ENCODE measurements at places on chromosomes 1 and 21.

- DNase-seq, result no peak
These were observed 41.5 kb downstream of the TAS1R2 start for GRCh38 chr1:18817795-18818435.

DNA sequence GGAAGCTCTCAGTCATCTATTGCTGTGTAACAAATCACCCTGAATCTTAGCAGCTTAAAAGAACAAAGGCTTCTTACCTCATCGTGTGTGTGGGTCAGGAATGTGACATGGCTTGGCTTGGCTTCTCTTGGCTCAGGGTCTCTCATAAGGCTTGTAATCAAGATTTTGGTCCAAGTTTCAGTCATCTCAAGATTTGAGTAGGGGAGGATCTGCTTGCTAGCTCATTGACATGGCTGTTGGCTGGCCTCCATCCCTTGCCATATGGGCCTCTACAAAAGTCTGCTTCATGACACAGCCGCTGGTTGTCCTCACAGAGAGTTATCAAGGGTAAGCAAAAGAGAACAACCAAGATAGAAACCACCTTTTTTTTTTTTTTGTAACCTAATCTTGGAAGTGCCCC lies 207.7 kb downstream of the PTPRC start:
- DNase-seq, result no peak

DNA sequence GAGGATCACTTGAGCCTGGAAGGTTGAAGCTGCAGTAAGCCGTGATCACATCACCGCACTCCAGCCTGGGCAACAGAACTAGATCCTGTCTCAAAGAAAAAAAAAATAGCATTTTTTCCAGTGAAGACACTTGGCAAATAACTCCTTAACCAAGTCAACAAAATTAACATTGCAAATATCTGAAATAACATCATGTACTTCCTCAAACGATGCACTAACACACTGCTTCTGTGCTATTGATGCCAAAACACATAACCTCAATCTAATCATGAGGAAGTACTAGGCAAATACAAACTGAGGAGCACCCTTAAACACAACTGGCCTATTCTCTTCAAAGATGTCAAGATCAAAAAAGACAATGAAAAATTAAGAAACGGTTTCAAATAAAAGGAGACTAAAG lies 32.3 kb downstream of the PABPC4 start:
- DNase-seq, result no peak

GRCh38 chr1:34792868-34793727 lies at the start of gene GJA4:
TSS of gene GJA4 (plus strand) at chr1:34792999. CDS start at chr1:34794214, 1,215 bp downstream.
- no peak for DNase-seq

GRCh38 chr21:41359286-41359685 lies 2.5 kb upstream of the MX2 start:
- no peak for DNase-seq

DNA sequence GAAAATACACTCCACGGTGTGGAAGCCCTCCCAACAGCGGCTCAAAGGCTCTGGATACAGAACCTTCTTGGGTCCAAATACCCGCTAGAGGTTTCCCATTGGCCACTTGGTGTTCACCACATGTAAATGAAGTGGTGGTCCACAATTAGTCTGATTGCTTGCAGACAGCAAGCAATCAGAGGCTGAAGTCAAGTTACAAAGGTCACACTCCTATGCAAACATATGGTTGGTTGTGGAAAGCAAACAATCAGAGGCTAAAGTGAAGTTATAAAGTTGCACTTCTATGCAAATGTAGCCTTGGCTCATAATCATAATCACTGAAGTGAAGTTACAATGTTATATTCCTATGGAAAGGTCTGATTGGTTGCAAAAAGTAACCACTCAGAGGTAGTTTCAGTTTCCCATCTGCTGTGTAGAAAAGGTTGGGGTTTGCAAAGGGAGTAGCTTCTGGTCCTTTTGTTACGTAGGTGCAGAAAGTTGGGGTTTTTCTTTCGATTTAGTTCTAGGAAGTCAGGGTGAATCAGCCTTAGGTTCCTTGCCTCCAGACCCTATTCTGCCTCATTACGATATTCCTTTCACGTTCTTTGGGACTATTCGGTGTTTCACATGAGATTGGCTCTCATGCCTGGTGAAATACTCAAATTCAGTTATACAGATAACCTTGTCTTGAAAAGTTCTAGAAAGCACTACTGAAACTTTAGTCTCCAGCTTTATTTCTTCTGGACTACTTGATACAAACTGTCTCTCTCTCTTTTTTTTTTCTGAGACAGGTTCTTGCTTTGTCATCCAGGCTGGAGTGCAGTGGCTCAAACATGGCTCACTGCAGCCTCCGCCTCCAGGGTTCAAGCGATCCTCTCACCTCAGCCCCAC lies 36.7 kb upstream of the MTF2 start:
- no peak for DNase-seq

DNA sequence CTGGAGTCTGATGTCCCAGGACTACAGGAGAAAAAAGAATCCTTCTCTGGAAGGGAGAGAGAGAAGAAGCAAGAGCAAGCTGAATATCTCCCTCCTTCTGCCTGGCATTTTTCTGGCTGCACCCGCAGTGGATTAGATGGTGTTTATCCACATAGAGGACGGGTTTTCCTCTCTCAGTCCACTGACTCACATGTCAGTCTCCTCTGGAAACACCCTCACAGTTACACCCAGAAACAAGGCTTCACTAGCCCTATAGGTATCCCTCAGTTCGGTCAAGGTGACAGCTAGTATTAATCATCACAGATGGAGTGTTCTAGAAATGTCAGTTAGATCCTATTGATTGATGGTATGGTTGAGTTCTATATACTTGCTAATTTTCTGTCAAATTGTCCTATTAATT lies 87.9 kb downstream of the RHOU start:
- no peak for DNase-seq

- no peak for DNase-seq
These were observed 553 bp downstream of the LEFTY1 start for GRCh38 chr1:225888289-225888897.

- DNase-seq, result peak; percentile 42
These were observed 2.5 kb upstream of the METTL25B start for GRCh38 chr1:156725683-156726280.

- no peak for DNase-seq
These were observed 144.6 kb downstream of the PGBD5 start for GRCh38 chr1:230281556-230281955.

- DNase-seq, result no peak
These were observed 9.5 kb downstream of the RRP15 start for GRCh38 chr1:218294546-218294945.

- DNase-seq, result no peak
These were observed 5.7 kb downstream of the HIVEP3 start for GRCh38 chr1:41913014-41913413.

DNA sequence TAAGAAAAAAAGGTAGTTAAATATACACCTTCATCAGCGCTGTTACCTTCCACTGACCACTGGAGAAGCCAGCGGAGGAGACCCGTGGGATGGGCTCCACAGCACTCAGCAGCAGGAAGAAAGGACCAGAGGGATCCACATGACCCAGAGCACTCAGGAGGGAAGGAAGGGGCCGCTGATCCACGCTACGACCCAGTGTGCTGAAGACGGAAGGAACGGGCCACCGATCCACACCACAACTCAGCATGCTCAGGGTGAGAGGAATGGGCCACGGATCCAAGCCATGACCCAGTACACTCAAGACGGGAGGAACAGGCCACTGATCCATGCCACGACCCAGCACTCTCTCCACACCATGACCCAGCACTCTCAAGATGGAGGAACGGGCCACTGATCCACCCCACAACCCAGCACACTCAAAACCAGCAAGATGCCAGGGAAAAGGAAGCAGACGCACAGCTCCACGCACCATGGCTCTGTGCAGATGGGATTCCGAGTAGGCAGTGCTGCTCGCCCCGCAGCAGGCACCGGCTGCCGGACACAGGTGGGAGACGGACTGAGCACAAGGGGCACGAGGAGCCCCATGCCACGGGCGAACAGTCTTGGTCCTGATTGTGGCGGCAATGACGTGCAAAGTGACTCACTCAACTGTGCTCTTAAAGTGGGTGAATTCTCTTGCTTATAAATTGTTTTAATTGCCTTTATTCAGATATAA lies 8.7 kb downstream of the WRAP73 start:
- no peak for DNase-seq

GRCh38 chr1:233081735-233082134 lies 131.3 kb downstream of the NTPCR start:
- DNase-seq, result no peak

GRCh38 chr1:93549811-93550210 lies 101.9 kb downstream of the FNBP1L start:
- no peak for DNase-seq

DNA sequence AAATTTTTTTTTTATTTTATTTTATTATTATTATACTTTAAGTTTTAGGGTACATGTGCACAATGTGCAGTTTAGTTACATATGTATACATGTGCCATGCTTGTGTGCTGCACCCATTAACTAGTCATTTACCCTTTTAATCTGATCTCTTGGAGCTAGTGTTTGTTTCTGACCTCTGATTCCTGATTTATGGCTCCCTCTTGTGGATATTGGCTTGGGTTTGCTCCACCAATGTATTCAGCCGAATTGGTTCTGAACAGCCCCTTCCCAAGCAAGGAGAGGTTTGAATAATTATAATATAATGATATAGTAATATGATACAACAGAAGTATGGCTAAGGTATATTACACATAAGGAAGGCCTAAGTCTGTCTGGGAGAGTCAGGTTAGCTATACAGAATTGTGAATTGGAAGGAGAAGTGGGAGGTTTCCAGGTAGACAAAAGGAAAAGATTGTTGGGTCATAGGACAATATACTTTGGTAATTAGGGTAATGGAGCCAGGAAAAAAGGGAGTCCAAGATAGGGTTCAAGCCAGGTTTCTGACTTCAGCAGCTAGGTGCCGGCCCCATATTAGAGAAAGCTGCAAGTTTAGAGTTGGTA lies 53.1 kb upstream of the HMCN1 start:
- no peak for DNase-seq

- DNase-seq, result no peak
These were observed 30.8 kb downstream of the ST6GALNAC3 start for GRCh38 chr1:76105372-76105771.

DNA sequence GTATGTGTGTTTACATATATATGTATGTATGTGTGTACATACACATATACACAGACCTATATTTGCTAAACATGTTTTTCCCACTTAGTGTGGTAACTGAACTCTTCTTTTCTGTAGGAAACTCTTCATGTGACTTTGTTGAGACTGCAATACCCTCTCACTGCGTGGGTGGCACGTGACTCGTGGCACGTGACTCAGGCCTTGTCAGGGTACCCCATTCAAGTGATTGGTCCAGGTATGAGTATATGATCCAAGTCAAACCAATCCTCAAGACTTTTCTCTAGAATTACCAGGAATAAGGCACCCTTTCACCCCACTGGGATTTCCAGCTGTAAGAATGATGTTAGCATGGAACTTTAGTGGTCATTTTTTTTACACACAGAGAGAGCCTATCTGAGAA lies 149.2 kb upstream of the KCNK2 start:
- DNase-seq, result no peak

- DNase-seq, result no peak
These were observed 46.2 kb downstream of the DDR2 start for GRCh38 chr1:162678439-162678838.

- DNase-seq, result peak; percentile 30
These were observed 150.1 kb downstream of the PLXNA2 start for GRCh38 chr1:208093754-208094719.

DNA sequence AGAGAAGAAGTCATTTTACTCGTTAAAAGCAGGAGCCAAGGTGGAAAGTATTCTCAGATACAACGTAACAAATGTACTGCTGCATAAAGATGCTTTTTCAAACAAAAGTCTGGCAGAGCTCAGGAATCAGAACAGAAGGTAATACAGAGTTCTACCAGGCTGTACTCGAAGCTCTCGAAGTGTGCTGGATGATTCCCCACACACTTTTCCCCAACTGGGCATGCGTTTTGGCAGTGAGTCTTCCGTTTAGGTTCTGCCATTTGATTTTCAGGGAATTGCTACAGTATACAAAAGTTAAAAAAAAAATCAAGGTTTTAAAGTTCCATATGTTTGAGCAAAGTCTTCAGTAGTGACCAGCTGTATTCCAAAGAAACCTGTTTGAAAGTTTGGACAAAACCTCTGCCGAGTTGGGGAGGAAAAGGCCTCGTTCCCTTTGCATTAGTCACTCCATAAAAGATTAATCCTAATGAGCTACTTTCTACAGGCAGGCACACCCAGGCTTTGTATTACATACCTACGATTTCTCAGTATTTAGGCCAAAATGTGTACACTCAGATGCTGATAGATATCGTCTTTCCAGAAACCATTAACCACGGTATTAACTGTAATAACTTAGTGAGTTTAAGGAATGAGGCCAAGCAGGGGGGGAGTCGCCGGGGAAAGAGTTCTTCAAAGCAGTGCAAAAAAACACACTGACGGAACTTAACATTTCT lies 477.1 kb downstream of the LMO4 start:
- no peak for DNase-seq

- no peak for DNase-seq
These were observed 81.0 kb downstream of the TTLL7 start for GRCh38 chr1:83917959-83918358.

- DNase-seq, result no peak
These were observed 31.7 kb downstream of the TRIM11 start for GRCh38 chr1:228374711-228375577.

GRCh38 chr1:2999571-2999970 lies 21.7 kb upstream of the ACTRT2 start:
- DNase-seq, result no peak

GRCh38 chr1:29687601-29688244 lies 451.4 kb downstream of the PTPRU start:
- DNase-seq, result no peak

DNA sequence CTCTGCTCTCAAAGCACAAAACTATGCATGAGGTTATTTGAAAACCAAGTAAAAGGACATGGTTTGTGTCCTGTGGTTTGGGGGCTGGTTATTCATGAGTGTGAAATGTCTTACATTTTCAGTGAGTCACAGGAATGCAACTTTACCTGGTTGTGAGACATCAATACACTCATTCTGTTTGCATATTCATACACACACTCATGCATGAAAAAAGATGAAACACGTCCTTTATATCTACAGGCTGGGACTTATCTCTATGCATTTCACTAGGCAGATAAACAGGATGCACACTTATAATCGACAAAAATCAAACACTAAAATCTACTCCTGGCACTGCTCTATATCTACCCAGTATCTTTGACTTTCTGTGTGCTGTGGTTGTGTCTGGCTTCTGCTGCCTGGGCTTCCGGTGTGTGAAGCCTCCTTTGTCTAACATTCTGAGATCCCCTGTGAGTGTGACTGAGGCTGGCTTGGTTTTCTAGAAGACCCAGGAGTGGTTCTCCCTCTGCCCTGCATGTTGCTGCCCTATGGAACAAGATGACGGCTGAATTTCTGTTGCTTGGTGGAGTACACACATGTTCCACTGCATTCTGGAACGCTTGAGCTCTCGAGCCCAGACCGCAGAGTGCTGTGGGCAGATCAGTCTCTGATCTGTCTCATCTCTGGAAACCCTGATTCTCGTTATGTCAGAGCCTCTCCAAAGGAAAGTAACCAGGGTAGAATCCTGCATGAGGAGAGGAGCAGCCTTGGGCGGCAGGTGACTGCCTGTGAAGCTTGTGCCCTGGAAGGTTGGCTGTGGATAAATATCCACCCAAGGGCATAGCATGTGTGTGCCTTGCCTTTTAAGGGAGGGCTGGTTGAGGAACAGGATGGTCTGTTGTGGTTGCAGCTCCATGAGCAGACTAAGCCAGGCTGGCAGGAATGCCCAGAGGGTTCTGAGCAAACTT lies 19.7 kb upstream of the FASLG start:
- peak; percentile 52 for DNase-seq

GRCh38 chr1:201365251-201365650 lies 12.2 kb downstream of the TNNT2 start:
- no peak for DNase-seq

Data from activated CD8-positive, alpha-beta memory T cell treated with anti-CD3 and anti-CD28 coated beads for 1 hour (primary cell).